Activated CD4-positive, CD25-positive, alpha-beta regulatory T cell (primary cell): ENCODE measurements at places on chromosomes 12 and 14.

GRCh38 chr12:63894132-63894531, 49.6 kb downstream of the SRGAP1 start:
- DNase-seq, result no peak

DNA sequence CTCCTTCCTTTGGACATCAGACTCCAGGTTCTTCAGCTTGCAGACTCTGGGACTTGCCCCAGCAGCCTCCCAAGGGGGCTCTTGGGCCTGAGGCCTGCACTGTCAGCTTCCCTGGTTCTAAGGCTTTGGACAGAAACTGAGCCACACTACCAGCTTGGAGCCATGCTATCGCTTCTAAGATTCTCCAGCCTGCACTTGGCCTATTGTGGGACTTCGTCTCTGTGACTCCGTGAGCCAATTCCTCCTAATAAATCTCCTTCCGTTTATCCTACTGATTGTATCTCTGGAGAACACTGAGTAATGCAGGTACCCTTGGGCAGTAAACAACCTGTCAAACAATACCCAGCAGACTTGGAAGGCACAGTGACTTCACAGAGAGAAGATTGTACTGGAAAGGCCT, 24.9 kb upstream of the RHOJ start:
- DNase-seq, result no peak

DNA sequence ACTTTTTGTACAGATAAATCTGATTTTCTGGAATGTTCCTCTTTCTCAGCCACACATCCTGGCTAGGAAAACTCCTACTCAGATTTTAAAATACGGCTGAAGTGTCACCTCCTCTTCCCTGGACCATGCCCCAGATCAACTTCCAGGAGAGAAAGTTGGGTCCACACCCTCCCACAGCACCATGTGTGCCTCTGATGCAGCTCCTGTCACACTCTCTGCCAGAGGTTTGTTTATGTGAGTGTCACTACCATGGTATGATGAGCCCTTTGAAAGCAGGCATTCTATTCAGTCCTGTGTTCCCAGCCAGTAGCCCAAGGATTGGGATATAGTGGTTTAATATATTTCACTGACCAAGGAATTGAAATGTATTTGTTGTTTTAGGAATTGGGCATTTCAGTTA, 287.2 kb upstream of the ATP2B1 start:
- DNase-seq, result no peak

GRCh38 chr12:109288571-109288970, 20.5 kb downstream of the FOXN4 start:
- DNase-seq, result no peak

- no peak for DNase-seq
These were observed 86.9 kb downstream of the RIN3 start for GRCh38 chr14:92600318-92601053.

GRCh38 chr14:71247106-71247505, 339.8 kb downstream of the PCNX1 start:
- no peak for DNase-seq

DNA sequence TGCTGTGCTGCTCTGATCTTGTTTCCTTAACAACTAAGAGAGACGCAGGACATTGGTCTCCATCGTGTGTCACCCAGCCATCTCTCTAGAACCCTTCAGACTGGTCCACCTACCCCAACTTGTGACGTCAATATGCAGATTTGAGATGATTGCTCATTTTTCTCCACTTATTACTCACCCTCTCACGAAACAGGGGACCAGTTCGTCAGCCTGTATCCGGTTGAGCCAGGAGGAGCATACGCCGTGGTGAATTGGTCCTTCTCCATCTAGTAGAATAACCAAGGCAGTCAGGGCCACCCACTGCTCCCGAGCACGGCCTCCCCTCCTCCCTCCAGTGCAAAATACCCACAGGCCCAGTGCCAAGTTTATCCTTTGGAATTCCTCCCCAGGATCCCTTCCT, 36.2 kb upstream of the FBXO21 start:
- no peak for DNase-seq

DNA sequence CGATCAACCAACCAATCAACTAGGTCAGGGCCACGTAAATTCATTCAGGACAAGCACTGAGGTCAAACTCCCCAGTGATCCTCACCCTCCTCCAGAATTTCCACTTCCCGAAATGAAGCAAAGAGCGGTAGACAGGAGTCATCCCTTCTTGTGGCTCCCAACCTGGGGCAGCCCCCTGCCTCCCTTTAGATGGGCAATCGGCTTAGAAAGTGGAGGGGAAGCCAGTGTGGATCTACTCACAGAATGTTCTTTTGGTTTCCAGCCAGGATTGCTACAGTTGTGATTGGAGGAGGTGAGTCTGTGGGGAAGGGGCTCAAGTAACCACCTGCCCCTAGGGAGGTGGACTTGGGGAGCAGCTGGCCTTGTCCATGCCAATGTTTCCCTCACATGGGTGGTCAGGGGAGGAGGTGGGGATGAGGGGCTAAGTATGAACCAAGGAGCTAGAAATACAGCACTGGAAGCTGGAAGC, 4.1 kb downstream of the IFI27 start:
- no peak for DNase-seq

DNA sequence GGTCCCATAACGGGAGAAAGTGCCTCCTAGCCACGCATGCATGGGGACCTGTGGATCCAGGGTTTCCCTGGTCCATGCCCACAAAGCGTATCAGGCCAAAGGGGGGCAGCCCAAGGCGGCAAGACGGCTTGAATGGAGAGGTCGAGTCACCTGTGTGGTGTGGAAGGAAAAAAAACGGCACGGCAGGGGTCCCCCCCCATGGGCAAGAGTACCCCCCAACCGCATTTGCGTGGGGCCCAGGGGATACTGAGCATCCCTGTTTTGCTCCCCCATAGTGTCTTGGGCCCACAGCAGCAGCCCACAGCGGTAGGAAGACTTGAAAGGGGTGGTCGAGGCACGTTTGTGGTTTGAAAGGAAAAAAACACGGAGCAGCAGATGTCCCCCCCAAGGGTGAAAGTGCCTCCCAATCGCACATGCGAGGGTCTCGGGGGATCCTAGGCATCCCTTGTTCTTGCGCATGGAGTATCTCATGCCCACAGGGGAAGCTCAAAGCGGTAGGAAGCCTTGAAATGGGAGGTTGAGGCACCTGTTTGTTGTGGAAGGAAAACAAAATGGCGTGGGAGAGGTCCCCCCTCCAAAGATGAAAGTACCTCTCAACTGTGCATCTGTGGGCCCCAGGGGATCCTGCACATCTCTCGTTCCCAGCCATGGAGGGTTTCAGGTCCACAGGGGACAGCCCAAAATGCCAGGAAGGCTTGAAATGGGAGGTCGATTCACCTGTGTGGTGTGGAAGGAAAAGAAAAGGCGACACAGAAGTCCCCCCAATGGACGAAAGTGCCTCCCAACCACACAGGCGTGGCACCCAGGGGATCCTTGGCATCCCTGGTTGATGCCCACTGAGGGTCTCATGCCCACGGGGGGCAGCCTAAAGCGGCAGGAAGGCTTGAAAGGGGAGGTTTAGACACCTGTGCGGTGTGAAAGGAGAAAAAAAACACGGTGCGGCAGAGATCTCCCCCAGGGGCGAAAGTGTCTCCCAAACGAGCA, 577.5 kb downstream of the ALG10 start:
- DNase-seq, result no peak

DNA sequence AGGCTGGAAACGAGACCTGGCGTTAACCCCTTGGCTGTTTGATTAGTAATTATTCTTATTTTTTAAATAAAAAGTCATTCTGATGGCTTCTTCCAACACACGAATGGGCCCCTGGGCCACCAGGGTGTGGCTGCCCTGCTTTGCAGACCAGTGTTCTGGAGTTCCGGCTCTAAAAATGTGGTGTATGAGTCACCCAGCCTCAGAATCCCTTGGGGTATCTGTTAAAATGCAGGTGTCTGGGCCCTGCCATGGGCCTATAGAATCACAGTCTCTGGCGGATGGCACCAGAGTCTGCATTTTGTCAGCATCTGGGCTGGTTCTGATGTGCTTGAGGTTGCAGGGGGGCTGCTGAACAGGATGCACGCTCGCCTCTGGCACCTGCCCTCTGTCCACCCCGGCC, 2.5 kb upstream of the PSMC1 start:
- no peak for DNase-seq

DNA sequence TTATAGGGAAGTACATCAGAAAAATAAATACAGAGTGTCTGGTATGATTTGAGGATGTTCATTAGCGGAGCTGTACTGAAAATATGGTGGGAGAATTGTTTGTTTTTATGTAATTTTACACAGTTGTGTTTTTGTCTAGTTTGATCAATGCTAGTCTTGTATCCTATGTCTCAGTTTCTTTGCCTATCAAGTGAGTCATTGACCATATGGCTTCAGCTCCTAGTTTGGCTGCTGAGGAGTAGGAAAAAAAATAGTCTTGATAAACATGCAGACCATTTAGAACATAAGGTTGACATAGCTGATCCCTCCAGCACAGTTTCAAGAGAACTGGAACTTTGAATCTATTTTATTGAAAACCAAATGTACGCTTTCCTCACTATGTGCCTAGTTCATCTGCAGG, 1292.1 kb upstream of the FLRT2 start:
- no peak for DNase-seq

DNA sequence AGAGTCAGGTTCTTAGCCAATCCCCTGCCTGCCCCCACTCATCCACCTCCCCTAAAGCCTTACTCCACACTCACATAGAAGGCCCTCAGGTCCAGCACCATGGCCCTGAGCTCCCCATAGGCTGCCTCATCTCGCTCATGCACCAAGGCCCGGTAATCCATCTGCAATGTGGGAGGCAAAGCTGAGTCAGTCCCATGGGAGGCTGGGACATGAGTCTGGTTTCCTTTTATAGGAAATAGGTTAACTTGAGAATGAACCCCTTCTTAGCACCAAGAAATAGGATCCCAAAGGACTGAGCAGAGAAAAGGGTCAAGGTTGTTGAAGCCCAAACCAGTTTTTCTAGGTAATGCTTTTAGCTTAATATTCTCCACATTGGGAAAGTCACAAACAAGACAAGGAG, 2.1 kb upstream of the EMC9 start:
- no peak for DNase-seq

DNA sequence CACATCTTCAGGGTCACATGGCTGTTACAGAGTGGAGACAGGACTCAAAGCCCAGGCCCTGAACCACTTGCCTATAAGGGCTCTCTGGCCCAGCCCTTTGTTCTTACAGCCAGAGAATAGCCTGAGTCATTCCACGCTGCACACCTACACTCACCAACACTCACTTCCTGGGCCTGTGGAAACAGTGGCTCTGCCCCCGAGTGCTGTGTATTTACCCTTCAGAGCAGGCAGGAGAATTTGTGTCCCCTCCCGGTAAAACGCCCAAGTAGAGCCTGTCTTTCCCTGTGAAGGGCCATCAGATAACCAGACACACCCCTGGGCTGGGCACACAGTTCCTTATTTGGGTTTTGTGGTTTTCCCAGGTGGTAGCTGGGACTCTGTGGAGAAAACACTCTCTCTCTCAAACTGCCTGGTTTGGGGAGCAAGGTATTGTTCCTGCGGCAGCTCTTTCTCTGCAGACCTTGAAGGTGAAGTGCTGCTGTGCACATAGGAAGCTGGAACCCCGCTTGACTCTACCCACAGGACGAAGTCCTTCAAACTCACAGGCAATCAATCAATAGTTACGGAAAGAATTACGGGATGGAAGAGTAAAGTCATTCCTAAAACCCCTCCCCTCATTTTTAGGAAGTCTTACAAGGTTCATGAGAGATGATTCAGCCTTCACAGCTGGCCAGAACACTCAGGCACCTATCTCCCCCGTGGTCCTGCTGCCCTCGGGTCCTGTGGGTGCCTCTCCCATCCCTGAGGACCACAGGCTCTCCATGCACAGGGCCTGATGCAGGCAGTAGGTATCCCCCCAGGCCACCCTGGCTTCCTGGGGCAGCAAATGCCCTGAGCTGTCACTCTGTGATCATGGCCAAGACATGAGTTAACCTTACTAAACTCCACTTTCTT, 20.3 kb downstream of the FIGNL2 start:
- DNase-seq, result no peak

DNA sequence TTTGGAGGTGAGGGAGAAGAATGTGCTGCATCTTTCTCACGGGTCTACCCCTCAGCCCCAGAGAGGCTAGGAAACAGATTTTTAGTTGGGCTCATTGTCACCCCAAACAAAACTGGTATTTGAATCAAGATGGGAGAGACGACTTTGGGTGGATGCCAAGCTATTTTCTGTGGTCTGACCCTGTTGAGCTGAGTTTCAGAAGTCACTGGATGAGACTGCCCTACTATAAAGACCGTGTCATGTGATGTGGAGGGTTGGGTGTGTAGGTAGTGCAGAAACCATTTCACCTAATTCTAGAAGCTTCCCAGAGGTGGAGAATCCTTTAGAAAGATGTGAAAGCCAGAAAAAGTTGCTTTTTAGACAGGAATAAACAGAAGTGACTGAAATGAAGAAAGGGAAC, 60.2 kb downstream of the IFT43 start:
- no peak for DNase-seq

DNA sequence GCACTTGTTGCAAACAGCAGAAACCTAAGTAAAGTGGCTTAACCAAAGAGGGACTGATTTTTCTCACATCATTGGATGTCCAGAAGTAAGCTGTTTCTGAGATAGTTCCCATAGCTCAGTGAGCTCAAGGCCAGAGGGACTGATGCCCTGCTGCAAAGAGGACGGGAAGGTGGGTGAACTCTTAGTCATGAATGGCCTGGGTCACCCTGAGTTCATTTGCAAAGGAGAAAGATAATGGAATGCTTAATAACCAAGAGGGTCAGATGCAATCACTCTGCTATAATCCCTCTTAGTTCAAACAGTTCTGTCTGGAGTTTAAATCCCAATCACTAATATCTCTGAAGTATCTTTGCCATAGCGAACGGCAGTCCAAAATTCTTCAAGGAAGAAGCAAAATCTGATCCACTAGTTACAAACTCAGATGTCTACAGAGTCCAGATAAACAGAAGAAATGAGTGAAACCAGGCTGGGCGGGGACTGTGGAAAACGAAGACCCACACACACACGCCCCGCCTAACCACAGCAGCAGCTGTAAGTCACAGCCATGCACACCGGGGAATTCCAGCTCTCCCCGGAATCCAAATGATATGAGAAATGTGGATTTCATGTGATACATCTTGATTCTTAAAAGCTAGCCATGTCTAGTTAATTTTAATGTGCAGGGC, 289.5 kb downstream of the TMEM132D start:
- DNase-seq, result no peak

- DNase-seq, result no peak
These were observed 1.5 kb downstream of the BLOC1S1 start for GRCh38 chr12:55717011-55718007.

DNA sequence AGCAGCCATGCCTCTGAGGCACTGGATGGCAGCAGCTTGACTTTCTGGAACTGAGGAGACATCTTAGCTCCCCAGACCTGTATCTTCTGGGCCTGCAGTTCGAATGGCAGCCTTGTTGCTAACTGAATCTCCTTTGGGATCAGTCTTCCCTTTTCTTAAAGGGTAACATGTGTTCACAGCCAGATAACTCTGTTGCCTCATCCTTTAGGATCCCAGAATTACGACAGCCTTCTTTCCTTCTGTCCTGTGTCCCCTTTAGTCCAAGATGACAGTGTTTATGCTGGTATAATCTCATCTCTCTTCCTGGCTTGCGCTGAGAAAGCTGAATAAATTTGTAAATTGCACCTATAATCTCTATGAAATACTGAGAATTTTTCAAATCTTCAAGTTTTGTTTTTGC, 9.1 kb upstream of the ERC1 start:
- DNase-seq, result no peak

- DNase-seq, result no peak
These were observed 19.0 kb downstream of the PRPF40B start for GRCh38 chr12:49642370-49642802.

- no peak for DNase-seq
These were observed 271.6 kb upstream of the PLEKHG7 start for GRCh38 chr12:92431146-92431545.
